Fibroblast of mammary gland (primary cell): ENCODE measurements at places on chromosomes 12 and 14.
A peak's percentile ranks its signal among the peaks of the same experiment; 100 is the strongest.

- DNase-seq = peak; percentile 27
Observed at GRCh38 chr12:22306311-22306710, 28.2 kb downstream of the ST8SIA1 start.

GRCh38 chr14:54309615-54310014, 87.2 kb upstream of the CDKN3 start:
- DNase-seq = no peak

DNA sequence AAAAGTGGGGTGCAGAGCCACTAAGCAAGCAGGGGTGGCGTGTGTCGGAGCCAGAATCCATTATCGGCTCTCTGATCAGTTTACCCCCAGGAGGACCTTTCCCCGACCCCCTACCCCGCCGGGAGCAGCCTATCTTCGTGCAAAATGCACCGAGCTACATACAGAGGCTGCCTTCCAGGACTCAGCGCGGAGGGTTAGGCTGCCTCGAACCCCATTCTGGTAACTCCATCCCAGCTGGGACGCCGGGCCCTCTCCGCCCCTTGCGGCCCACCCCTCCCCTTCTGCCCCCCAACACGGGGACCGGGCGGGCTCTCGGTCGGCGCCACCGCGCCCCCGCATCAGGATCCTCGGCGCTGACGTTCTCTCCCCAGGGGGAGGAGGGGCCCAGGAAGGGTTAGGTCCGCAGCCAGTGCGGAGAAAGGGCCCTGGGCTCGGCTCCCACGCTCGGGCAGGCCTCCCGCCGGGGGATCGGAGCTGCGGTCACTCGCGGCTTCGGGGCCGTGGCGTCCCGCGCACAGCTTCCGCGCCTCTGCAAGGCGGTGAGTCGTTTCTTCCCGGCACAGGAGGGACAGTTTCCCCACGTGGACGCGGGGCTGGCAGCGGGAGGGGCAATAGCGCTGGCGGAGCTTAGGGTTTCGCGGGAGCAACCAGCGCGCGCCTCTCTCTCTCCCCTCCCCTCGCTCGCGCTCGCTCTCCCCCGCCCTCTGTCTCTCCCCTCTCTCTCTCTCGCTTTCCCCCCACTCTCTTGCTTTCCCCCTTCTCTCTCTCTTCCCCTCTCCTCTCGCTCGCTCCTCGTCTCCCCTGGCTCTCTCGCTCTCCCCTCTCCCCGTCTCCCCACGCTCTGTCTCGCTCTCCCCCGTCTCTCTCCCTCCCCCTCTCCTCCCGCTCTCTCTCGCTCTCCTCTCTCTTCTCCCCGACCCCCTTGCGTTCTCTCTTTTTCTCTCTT, 12.5 kb upstream of the MAP3K9 start:
- DNase-seq = peak; percentile 46

- no peak for DNase-seq
Observed at GRCh38 chr14:24432259-24433131, 2.7 kb downstream of the KHNYN start.

- DNase-seq = peak; percentile 34
Observed at GRCh38 chr14:93115821-93116675, at the start of gene ITPK1. ITPK1 (minus strand) TSS chr14:93115925; CDS start chr14:93115163, 762 bp downstream.

DNA sequence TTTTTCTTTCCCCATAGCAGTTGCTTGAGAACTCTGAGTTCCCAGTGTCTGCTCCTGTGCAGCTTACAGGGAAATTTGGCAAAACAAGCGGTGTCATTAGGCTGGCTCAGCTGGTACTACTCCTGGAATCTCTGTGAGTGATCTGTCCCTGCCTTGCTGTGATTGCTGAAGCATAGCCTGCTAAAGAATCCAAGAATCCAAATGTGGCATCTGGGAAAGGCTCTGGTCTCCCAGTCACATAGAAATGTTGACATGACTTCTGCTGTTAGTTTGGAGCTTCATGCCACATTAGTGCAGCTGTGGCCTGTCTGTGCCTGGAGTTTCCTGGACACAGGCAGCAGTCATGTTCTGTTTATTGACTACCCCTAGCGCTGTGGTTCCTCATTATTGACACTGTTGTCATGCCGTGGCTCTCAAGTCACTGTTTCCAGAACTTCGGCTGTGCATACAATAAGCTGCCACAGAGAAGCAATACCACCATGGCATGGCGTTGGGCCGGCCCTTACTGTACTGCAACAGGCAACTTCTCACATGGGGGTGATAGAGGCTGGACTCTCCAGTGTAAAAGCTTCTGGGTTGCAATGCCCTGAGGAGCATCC, 166.8 kb downstream of the MYRFL start:
- no peak for DNase-seq

DNA sequence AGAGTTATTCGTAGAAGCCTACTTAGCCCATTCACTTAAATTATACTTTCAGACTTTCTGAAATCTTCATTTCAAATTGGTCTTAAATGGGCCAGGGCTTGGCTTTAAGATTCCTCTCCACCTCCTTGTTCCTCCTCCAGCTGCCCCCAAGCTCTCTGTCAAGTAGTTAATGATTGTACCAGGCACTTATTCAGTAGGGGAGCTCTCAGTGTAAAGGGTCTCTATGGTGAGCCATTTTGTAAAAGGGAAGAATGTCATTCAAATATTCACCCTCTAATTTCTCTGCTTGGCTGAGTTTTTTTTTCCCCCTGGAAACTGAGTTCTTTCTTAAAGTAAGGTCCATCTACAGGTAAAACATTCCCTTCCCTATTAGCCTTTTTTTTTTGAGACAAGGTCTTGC, 96.6 kb downstream of the SUDS3 start:
- DNase-seq = no peak

GRCh38 chr14:51160871-51161270, 66.0 kb upstream of the TRIM9 start:
- no peak for DNase-seq

DNA sequence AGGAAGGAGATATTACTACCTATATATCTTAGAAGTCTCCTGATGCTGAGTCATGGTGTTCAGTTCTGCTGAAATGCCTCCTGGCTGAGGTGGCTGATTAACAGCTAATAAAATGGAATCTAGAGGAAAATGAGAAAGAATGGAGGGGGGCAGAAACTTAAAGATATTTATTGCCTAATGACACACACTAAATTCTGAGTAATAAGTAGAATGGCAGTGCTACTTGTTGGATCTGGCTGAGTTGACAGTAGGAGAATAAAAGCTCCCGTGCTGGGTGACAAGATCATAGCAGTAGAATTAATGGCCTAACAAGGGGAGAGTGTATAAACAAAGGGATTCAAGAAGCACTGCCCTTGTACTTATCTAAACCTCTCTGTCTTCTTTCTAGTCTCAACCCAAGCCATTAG, 137.5 kb downstream of the CNTN1 start:
- DNase-seq = peak; percentile 4

DNA sequence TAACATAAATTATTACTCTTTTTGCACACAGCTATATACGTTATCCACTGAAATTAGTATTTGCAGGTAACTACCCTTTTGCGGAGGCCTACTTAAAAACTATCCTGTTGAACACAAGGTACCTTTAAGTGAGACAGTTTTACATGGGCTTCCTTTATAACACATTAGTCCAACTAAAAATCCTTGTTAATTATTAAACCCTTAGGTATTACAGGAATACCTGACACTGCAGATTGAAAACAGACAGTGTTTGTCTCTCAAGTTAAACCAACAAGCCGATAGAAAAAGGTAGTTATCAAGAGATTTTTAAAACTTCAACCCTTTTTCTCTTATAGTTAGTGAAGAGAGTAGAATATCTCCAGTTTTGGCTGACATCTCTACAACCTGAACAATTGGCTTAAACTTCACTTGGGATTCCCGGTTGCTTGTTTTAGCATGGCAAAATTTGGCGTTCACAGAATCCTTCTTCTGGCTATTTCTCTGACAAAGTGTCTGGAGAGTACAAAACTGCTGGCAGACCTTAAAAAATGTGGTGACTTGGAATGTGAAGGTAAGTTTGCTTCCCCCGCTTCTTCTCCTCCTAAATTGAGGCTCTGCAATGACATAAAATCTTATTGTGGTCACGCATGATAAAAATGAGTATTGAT, at the start of gene MIA2:
MIA2 (plus strand) TSS at position 236 of the 647 bp plus-strand sequence; CDS start at position 436, 200 bp downstream.
- no peak for DNase-seq

DNA sequence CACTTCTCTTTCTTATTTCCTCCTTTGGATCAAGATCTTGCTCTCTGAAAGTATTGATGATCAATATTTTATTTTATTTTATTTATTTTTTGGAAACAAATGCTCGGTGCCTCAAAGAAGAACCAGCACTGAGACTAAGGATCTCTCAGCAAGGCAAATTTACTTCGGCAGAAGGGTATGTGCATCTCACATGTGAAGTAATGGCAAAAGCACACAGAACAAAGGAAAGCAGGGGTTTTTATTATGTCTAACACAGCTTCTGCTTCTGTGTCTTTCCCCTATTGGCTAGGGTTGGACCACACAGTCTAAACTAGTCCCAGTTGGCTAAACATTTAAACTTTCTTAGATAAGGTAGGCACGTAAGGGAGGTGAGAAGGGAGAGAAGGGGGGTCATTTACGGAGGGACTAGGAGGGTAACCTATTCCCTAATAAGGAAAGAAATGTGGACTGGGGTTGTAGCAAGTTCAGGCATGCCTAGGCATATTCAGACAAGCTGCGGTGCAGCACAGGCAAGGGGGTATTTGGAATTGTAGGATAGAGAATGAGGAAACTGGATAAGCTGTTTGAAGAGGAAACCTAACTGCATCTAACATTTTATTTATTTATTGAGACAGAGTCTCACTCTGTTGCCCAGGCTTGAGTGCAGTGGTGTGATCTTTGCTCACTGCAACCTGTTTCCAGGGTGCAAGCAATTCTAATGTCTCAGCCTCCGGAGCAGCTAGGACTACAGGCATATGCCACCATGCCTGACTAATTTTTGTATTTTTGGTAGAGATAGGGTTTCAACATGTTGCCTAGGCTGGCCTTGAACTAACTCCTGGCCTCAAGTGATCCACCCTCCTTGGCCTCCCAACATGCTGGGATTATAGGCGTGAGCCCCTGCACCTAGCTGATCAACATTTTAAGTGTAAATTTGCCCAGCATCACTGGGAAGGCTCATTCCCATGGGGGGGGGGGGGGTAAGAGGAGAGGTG, 90.0 kb upstream of the EIF5 start:
- DNase-seq = no peak

DNA sequence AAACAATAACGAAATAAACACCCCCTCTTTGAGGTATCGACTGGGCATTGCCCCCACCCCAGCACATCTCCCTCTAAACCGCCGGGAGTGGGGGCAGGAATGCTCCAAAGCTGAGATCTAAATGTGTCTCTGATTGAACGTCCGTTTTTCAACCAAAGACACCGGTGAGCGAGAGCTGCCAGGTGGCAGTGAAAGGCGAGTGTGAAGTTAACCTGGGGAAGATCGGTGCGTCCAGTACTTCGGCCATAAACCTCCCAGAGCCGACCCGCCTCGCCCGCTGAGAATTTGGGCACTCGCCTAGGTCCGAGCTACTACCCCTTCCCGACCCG, 625 bp downstream of the ANGEL1 start:
- DNase-seq = no peak

- DNase-seq = no peak
Observed at GRCh38 chr12:126159139-126159538, 1093.9 kb downstream of the AACS start.

DNA sequence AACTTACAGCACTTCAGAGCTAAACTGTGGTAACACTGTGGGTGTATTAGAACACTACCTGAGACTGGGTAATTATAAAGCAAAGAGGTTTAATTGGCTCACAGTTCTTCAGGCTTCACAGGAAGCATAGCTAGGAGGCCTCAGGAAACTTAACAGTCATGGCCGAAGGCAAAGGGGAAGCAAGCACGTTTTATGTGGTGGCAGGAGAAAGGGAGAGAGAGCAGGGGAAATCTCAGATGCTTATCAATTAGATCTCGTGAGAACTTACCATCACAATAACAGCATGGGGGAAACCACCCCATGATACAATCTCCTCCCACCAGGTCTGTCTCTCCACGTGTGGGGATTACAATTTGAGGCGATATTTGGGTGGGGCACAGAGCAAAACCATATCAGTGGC, 512.6 kb downstream of the RERGL start:
- DNase-seq = no peak

DNA sequence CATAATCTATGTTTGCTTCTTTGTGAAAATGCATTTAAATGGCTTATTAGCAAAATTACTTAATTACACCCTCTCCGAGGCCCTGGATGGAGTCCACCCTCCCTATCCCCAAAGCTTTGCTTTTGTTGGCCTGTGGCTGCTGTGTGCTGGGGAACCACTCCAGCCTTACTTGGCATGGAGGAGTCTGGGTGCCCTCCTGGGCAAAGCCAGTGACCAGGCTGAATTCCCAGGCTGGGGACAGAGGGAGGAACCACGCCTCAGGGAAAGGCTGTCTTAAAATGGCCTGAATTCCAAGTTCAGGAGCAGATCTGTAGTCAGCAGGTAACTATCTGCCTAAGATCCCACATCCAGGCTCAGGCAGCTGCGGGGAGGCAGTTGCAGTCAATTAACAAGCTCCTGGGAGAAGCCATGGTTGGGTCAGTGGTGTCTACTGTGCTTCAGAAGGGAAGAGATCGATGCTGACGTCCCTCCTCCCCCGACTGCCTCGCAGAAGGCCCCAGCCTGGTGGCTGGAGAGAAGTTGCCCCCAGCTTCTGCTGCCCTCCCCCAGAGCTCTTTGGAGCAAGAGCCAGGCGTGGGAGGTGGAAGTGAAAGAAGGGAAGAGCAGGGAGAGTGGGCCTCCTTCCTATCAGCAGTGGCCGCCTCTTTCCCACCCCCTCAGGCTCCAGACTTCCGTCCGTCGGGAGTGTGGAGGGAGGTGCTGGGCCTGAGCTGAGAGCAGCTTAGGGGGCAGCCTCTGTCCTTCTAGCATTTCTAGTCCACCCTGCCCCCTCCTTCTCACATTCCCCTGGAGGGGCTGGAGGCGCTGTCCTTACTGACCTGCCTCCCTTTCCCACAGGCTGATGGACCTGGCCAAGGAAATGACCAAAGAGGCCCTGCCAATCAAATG, 11.3 kb downstream of the VASH1 start:
- DNase-seq = peak; percentile 68

DNA sequence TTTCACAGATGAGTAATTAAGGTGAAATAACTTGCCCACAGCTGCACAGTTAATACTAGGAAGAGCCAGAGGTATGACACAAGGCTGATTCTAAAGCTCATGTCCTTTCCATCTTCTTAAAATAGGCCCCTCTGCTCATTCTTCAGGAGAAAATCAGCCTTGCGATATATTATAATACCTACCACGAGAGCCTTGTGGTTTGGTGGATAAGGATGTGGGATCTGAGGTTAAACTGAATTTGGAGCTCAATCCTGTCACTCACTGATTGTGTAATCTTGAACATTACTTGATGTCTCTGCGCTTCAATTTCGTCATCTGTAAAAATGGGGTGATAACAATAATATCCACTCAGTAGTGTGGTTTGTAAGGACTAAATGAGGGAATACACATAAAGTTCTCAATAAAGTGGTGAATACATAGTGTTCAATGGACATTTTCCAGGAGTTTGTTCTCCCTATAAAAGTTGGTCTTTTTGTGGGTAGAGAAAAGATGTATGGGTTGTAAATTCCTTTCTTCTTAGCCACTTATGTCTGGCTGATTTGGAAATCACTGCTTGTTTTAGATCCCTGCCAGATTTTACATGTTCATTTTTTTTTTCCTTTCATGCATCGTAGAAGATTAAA, 25.1 kb upstream of the ATP2B1 start:
- peak; percentile 99 for DNase-seq
